ENCODE measurements at places on chromosomes 4 and X. TPM values are rescaled to one million over a fixed set of nuclear protein-coding genes. Genes with fewer than 3 reads are reported as not detected.

PRRG1 gene
- total RNA-seq: 2.5 TPM

HMX1 gene
- not detected for total RNA-seq

PPEF1 gene
- not detected for total RNA-seq

SPANXA2 gene
- not detected for total RNA-seq

CXorf49 gene
- total RNA-seq: not detected

PRDX4 gene
- 5.8 TPM for total RNA-seq

GRCh38 chr4:169998981-169999380, 27.2 kb downstream of the MFAP3L start:
- H3K4me1 ChIP-seq: no peaks in the 10 kb centered on the region
- no peaks in the 10 kb centered on the region for H3K27me3 ChIP-seq
- no peak for DNase-seq
- no peak overlapping the region for H3K27ac ChIP-seq
- H3K36me3 ChIP-seq: no peaks in the 10 kb centered on the region

- H3K27me3 ChIP-seq: no peaks in the 10 kb centered on the region
- DNase-seq: peak; percentile 47
- peak overlapping the region; percentile 27 for H3K27ac ChIP-seq
Measured at GRCh38 chr4:2954358-2955185, 8.6 kb downstream of the NOP14 start.

- H3K36me3 ChIP-seq: no peaks in the 10 kb centered on the region
- no peak for DNase-seq
- no peak overlapping the region for H3K4me3 ChIP-seq
- H3K4me1 ChIP-seq: no peaks in the 10 kb centered on the region
Measured at GRCh38 chrX:69215161-69215875, 50.1 kb upstream of the PJA1 start.

DNA sequence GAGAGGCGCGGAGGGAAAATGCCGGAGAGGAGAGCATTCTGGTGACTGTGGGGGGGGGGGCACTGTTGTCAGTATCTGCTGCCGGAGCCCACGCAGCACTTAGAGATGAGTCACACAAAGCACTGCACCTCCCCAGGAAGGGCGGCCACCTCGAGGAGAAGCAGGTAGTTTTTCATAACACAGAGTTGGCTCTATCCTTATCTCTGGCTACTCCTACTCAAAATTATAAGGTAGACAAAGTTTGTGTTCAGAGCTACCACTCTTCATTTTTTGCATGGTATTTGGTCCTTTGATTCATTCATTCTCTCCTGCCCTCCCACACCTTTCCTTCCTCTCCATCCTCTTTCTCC, 76.2 kb upstream of the SCOC start:
- H3K4me1 ChIP-seq: no peaks in the 10 kb centered on the region
- no peak overlapping the region for H3K27ac ChIP-seq
- no peaks in the 10 kb centered on the region for H3K27me3 ChIP-seq
- no peaks in the 10 kb centered on the region for H3K36me3 ChIP-seq
- peak; percentile 48 for DNase-seq
- no peak overlapping the region for H3K4me3 ChIP-seq

DNA sequence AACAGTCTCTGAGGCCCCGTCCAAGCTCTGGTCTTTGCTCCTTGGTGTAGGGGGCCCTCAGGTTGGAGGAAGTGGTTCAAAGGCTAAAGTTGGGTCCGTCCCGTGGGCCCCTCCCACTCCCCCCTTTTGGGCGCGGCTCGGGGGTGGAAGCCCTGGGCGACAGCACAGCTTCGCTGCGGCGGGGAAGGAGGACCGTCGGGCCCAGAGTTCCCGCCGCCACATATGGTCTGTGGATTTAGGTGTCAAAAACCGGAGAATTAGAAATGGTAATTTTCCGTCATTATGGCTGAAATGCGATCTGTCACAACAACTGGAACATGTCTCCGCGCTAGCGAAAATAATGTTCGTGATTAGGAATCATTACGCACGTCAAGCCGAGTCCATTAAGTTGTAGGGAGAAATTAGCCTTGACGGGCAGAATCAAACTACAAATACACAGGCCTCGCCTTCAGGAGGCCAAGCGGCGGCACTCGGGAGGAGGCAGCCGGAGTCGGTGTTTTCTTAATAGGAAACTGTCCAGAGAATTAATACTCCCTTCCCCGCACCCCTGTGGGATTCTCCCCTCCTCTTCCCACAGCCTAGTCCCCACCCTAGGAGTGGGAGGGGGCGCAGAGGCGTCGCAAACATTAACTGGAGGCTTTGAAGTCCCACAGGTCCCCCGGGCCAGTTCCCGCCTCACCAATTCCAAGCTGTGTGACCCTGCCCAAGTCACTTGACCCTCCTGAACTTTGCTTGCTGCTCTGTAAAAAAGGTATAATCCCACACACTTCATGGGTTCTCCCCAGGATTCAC, 15.0 kb downstream of the NKX3-2 start:
- H3K27ac ChIP-seq: no peak overlapping the region
- H3K4me3 ChIP-seq: no peak overlapping the region
- no peaks in the 10 kb centered on the region for H3K36me3 ChIP-seq
- peaks cover 7% of the 10 kb centered on the region for H3K4me1 ChIP-seq
- no peaks in the 10 kb centered on the region for H3K27me3 ChIP-seq

- DNase-seq: no peak
- H3K27ac ChIP-seq: no peak overlapping the region
- no peaks in the 10 kb centered on the region for H3K4me1 ChIP-seq
- no peaks in the 10 kb centered on the region for H3K36me3 ChIP-seq
- no peaks in the 10 kb centered on the region for H3K27me3 ChIP-seq
Measured at GRCh38 chr4:169861593-169861992, 103.8 kb upstream of the HPF1 start.

- no peaks in the 10 kb centered on the region for H3K36me3 ChIP-seq
- no peak for DNase-seq
- H3K4me3 ChIP-seq: no peak overlapping the region
- no peaks in the 10 kb centered on the region for H3K27me3 ChIP-seq
- H3K27ac ChIP-seq: no peak overlapping the region
Measured at GRCh38 chrX:94545722-94546121, 871.7 kb downstream of the FAM133A start.

GRCh38 chr4:188032170-188032569, 36.6 kb downstream of the ZFP42 start:
- H3K4me1 ChIP-seq: no peaks in the 10 kb centered on the region
- DNase-seq: no peak
- no peak overlapping the region for H3K4me3 ChIP-seq
- H3K27ac ChIP-seq: no peak overlapping the region

Measured in Peyer's patch (tissue), 4 donors.